ENCODE measurements at places on chromosomes 3 and 15.

GRCh38 chr3:188343894-188344293, 189.9 kb downstream of the LPP start:
- no peak for DNase-seq

DNA sequence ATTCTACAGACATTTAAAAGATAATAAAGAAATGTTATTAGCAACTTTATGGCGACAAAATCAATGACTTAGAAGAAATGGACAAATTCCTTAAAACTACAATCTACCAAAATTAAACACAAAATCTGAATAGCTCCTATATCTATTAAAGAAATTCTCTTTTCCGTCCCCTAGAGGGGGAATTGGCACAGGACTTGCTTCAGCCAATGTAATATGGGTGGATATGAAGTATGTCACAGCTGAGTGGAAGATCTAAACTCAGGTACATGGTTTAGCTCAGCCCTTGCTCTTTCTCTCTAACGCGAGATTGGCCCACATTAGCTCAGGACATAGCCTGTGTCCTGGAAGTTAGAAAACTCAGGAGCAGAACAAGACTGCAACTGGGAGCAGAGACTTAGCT, 79.3 kb downstream of the DNAH12 start:
- DNase-seq: no peak

- DNase-seq: peak; percentile 45
Measured at GRCh38 chr3:173733029-173733652, 335.6 kb downstream of the NLGN1 start.

DNA sequence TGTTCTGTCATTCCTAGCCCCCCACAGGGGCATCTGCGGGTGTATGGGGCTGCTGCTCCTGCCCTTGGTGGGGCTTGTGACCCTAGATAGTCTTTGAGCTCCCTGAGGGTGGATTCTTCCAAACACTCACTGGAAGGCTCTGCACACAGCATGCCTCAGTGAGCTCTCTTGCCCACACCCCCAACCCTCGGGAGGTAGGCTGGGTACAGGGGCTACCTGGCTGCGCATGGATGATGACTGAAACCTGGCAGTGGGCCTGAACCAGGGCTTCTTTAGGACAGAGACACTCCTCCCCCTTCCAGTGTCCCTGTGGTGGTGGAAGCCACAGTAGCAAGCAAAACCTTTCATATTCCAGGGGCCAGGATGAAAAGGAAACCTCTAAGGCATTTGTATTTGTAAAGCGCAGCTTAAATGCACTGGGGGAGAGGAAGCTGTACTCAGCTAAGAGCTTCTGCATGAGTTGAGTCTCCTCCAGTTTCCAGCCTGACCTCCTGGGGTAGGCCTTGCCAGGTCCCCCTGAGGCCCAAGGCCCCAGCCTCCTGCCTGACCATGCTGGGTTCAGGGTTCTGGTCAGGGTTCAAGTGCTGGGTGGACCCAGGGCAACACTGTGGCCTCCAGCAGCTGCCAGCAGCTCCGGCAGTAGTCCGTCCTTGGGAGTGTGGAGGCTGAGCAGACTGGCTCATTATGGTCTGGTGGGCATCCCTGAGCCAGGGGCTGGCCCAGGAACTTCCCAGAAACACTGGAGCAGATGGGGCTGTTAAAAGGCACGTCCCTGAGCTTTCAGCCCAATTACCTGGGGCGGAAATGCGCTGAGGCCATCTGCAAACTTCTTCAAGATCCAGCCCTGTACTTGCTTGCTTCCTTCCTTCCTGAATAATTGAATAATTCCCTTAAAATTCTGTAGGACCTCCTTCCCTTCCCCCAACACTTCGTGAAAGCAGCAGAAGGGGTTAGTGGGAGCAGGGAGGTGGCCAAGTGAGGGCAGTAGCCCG, 89.7 kb downstream of the HMG20A start:
- DNase-seq: no peak

DNA sequence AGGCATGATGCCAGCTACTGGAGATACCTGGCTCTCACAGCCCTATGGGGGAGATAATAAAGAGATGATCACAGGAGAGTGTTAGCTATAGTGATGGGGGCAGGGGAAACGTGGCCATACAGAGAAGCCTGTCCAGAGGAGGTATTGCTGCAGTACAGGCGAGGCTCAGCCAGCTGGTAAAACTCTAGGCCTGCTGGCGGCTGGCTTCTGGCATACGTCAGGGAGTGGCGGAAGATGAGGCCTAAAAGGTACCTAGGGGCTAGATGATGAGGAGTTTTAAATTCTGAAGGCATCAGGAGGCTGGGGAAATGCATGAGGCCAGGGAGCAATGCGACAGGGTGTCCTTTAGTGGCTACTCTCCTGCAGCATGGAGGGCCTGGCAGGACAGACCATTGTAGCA, 110.7 kb downstream of the EEFSEC start:
- DNase-seq: no peak
